ENCODE measurements at places on chromosomes 3 and 15. TPM values are rescaled to one million over a fixed set of nuclear protein-coding genes. Genes with fewer than 3 reads are reported as not detected.

Gene MELTF
- 20.6 TPM for total RNA-seq

Gene CADM2
- 3.2 TPM for total RNA-seq

Gene TNFAIP8L3
- 6.8 TPM for total RNA-seq

Gene DUOXA1
- total RNA-seq: not detected

Gene DYNLT2B
- total RNA-seq: 3.7 TPM

Gene RYR3
- total RNA-seq: 0.96 TPM

Gene CD276
- 110 TPM for total RNA-seq

Gene EPHA3
- 2.3 TPM for total RNA-seq

GRCh38 chr3:192917028-192917403 lies 640 bp downstream of the MB21D2 start:
- peak; percentile 60 for DNase-seq

GRCh38 chr3:10653241-10653640 lies 147.9 kb upstream of the ATP2B2 start:
- no peak for DNase-seq

GRCh38 chr3:15384510-15385237 lies 42.7 kb downstream of the METTL6 start:
- no peak for DNase-seq

GRCh38 chr3:119368298-119368697 lies 74.1 kb downstream of the ARHGAP31 start:
- DNase-seq: no peak

DNA sequence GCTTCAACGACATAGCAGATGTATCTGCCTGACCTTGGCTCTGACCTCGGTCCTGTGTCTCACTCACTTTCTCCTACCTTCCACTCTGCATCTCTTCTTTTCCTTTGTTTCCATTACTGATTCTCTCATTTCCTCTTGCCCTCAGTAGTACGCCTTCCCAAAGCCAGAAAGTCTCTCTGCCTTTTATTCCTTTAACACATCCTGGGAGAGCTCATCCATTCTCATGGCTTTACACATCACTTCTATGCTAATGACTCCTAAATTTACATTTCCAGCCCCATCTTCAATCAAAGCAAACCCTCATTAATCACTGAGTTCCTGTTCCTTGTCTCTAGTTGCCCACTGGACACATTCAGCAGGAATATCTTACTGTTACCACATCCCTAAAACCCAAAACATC lies 938.6 kb downstream of the NTRK3 start:
- DNase-seq: no peak

DNA sequence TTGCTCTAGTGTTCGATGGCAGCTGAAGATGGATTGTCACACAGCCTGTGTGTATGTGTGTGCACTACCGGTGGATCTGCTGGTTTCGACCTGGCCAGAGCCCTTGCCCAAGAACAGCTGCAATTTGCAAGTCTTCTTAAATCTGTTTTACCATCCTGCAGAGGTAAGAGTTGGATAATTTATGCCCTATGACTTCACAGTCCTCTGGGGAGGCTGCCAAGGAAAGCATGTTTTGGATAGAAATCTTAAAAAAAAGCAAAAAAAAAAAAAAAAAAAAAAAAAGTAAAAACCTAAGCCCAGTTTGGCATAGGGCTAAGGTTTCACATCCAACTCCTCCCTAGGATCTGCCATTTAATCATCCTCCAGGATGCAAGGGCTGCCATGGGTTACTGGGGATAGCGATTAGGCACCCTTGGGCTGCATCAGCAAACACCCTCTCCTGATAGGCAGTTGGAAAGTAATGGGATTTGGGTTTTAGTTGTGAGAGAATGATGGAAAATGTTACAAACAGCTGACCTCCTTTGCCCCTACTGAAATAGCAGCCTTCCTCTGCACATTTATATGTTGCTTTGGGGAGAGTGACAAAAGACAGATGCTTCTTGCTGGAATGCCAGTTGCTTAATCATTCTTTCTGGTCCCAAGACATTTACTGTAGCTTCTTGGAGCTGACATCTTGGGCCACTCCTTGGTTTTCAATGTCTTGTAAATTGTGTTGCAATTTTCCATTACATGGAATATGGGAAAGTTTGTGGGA lies 35.4 kb downstream of the CD200R1L start:
- no peak for DNase-seq

DNA sequence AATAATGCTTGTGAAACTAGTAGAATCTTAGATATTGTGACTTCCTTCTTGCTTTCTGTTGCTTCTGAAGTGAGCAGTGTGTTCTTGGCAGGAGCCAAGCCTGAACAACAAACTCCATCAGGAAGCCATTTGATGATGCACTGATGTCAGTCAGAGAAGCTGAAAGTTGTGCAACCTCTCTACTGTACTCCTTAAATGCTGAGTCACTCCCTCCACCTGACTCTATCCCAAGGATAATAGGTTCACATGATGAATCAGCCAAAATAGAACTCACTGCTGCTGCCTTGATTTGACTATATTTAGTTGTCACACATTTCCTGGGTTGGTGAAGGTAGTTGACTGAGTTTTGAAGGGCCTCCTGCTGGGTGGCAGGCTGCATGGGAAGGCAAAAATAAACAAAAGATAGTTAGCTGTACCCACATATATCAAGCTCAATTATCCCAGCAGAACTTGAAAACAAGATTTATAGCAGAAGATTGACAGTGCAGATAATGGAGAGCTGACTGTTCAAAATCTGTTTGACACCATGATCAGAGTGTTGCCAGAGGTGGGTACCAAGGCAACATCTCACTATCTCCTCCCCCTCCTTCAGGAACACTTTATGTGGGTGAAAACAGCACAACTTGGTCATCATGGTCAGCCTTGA lies 328.4 kb upstream of the DPH6 start:
- no peak for DNase-seq

- DNase-seq: no peak
Observed at GRCh38 chr3:43686700-43687498, 3.8 kb upstream of the ABHD5 start.

DNA sequence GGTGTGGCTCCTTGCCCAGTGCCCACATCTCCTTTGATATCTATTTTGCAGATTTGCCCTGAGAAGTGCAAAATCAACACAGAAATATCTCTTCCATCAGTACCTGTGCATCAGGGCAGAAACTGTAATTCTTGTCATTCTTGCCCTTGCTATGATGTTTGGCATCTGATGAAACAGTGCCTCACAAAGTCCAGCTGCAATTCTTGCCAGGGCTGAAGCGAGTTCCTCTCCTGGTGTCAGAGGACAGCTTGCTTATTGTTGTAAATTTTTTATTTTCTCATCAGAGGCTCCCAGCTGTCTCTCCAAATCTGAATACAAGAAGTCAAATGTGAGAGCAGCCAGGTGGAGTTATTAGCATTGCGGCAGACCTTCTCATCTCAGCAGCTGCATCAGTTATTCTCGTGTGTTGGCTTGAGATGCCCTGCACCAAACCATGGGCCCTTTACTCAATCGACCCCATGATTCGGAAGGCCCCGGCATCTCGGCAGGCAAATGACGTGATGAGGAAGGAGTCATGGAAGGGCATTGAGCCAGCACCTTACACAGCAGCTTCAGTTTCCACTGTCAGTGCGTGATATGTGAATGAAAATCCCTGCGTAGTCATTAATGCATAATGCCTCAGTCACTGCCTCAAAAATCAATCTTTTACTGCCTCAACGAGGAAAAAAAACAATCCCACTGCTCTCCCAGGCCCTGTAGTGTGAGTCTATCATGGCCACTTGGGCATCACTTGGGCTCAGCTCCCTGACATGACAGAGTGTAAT lies 93.4 kb downstream of the CCNL1 start:
- DNase-seq: no peak

- peak; percentile 79 for DNase-seq
Observed at GRCh38 chr15:84633311-84634227, 20.5 kb downstream of the WDR73 start.

DNA sequence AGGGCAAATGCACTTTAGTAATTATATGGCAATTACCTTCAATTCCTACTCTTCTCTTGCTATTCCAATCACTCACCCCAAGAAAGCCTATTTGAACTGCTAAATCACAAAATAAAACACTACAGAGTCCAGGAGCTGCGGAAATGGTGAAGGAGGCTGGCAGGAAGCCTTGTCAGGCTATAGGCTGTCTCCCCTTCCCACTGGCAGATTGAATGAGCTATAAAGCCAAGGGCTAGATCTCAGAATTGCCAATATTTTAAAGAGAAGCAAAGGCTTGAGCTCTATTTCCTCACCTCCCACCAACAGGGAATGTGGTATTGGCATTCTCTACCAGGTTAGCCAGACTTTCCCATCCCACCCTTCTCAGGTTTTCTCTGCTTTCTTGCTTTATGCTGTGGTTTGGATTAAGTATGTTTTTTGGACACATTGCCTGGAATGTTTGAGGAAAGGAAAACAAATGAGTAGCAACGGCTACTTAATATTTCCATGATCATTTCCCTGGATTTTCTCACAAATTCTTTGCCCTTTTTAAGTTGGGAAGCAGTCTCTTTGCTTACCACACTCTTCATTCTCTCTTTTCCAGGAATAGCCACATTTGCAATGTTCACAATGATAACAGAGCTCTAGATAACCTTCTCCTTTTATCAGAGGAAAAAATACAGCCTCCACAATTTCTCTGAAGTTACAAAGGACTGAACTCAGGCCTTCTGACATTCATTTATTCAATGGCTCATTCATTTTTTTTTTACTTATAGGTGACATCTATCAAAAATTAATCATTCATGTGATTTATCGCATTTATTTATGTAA lies 1125.4 kb downstream of the ROBO1 start:
- DNase-seq: no peak

DNA sequence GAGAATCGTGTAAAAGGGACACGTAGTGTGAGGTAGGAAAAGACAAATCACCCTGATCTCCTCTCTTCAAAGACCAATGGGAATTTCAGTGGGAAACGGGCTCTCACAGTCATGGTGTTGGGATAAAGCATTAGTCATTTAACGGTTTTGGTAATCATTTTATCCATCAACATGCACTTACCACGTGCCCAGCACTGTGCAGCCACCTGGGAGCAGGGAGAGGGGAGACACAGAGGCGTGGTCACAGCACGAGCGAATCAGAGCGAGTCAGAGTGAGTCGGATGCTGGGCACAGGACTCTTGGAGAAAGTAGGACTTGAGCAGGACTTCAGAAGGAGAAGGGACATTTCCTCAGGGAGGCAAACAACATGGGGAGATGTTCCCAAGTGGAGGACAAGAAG lies 130.8 kb downstream of the MINAR1 start:
- DNase-seq: no peak

GRCh38 chr15:62785881-62786828 lies 256.4 kb upstream of the TPM1 start:
- no peak for DNase-seq

GRCh38 chr15:76310475-76311099 lies 682 bp downstream of the ETFA start:
- no peak for DNase-seq

DNA sequence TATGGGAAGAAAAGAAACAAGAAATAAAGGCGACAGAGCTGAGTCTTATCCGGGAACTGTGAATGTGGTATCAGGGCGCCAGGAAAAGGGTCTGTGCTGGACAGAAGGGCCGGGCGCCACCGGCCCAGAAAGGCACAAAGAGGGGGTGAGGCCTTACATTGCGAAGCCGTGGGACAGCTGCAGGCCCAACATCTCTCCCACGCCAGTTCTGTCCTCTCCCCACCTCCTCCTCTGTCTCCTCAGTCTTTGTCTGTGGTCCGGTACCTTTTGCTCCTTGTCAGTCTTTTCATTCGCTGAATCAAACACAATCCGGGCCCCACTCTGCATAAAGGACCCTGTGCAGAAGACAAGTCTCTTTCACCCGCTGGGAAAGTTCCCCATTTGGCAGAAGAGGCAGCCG lies 81.8 kb downstream of the LRIG1 start:
- no peak for DNase-seq

- DNase-seq: no peak
Observed at GRCh38 chr3:50606596-50606995, 5.0 kb downstream of the CISH start.

GRCh38 chr3:48440590-48440958 lies 517 bp downstream of the TMA7 start:
- peak; percentile 30 for DNase-seq

- DNase-seq: no peak
Observed at GRCh38 chr3:166085164-166085856, 248.1 kb upstream of the BCHE start.

DNA sequence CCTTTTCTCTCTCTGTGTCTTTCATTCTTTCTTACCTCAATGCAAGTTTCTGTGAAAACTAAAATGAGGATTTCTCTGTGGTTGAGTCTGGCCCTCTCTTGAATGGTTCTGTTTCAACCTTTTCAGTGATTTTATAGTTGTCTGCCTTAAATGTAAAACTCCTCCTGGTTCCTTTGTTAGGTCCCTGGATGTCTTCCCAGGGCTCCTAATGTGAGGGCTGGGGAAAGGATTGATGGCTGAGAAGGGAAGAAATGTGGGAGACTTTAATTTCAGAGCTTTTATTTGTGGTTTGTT lies 90.6 kb upstream of the GRM7 start:
- DNase-seq: no peak

GRCh38 chr15:42133886-42134502 lies 22.4 kb downstream of the PLA2G4F start:
- DNase-seq: peak; percentile 79

DNA sequence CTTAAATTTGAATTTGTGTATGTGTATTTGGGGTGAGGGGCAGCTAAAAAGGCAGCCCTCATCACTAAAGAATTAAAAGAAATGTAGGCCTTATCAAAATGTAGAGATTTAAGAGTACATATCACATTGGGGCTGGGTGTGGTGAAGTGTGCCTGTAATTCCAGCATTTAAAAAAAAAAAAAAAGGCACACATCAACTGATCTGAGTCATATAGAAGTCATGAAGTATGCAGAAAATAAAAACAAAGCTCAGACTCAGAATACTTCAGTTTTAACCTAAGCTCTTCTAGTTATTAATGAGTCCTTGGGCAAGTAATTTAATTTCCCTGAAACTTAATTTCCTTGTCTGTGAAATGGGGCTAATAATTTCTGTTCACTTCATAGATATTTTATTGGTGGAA lies 31.6 kb downstream of the SLC24A1 start:
- DNase-seq: no peak

DNA sequence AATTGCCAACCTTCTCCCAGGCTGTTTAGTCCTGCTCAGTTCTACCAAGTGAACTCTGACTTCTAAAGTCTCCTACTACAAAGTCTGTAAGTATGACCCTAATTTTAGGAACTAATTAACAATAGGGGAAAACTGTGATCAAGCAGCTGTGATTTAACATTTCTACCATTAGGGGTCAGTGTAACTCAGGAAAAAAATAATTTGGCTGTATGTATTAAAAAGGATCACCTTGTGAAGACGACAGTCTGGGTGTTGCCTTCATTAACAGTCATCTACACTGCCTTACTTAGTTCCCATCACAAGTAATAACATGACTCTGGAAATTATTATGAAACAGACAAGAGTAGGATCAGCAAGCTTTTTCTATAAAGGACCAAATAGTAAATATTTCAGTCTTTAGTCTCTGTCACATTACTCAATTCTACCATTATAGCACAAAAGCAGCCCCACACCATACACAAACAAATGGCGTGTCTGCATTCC lies 4.2 kb upstream of the NPHP3 start:
- no peak for DNase-seq

DNA sequence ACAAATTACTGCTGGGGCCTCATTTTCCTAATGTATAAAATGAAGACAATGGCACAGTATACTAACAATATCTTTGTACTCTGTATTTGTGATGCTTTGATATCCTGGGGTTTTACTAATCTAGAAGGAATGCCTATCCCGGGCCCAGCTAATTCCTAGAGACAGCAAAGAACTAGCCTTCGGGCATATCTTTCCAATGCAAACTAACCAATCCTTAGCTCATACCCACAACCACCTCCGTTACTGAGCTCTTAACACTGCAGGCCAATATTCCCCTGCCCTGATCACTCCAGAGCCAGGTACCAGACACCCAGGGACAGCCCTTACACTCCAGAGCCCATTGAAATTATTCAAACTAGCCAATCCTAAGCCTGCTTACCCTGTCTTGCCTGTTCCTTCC lies 309.0 kb downstream of the ULK4 start:
- no peak for DNase-seq

Data from transverse colon (tissue), 4 donors.